ENCODE measurements at places on chromosomes 12 and 14.

- DNase-seq, result peak; percentile 81
These were observed 110.1 kb downstream of the SAMD4A start for GRCh38 chr14:54676812-54677708.

DNA sequence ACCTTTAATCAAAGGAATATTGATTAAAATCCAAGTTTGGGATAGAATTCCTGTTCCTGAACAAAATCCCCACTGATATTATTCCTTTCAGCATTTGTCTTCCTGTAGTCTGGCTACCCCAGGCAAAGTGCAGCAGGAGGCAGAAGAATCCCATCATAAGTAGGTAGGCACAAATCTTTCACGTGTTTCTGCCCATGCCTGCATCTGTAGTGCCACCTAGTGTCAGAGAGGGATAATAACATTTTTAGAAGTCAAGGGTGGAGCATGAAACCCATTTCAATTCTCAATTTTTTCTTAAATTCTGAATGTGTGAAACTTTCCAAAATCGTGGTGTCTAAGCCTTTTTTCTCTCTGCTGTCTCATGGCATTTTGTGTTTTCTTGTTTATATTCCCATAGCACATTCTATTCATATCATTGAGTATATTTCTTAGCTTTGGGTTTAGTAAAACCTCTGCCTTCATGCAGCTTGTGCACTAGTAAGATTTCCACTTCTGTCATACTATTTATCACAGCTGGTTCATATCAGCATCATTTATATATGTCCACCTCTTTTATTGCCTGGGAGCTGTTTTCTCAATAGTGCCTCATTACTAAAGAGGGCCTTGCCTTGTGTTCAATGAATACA is 47.8 kb upstream of the RERG start:
- peak; percentile 24 for DNase-seq

DNA sequence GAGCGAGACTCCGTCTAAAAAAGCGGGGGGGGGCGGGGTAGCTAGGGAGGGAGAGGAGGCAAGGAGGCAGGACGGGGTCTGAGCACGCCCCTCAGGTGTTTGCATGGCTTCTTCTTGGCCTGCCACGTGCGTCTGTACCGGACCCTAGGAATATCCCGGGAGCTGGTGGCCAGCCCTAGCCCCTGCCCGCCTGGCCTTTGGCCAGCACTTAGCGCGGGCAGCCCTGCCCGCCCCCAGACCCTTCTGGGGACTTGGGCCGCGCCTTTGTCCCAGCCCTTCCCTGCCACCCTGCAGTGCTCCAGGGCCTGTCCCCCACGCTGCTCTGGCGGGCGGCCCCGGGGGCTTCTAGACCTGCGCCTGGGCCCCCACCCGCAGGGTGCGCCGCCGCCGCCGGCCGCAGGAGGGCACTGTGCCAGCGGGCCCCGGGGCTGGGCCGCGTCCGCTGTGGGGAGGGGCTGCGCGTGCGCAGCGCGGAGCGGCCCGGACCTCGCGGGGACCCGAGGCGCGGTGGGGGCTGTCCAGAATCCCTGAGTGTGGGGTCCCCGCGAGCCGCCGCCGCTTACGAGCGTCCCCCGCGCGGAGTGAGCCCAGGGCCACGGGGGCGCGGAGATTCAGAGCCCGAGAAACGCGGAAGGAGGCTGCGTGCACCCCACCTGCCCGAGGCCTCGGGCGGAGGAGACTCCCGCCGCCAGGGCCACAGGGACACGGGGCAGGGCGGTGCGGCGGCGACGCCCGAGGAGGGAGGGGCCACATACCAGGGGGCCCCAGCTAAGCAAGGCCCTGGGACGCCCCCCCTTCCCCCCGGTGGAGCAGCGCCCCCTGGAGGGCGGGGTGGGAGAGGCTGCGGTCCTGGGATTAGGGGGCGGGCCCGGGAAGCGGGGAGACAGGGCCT is 21.0 kb downstream of the SLC25A29 start:
- DNase-seq, result no peak

GRCh38 chr14:27427796-27428195 is 830.0 kb upstream of the NOVA1 start:
- peak; percentile 43 for DNase-seq

DNA sequence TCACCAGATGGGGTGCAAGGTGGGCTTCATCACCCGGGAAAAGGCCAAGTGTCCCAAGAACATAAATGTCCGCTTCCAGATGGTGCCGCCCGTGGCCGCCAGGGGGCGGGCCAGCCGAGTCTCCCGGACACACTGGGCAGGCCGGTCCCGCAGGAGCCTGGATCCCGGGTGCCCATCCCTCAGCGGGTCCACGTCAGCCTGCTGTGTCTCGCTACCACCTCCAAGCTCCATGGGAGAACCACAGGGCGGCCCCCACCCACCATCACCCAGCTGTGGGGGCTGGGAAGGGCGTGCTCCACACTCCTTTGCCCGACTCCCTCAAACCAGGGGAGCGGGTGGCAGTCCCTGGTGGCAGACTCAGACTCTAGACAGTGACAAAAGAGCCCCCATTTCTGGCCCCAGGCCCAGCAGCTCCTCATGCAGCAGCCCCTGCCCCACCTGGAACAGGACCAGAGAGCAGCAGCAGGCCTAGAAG is 22.0 kb upstream of the NUDT14 start:
- DNase-seq, result no peak

DNA sequence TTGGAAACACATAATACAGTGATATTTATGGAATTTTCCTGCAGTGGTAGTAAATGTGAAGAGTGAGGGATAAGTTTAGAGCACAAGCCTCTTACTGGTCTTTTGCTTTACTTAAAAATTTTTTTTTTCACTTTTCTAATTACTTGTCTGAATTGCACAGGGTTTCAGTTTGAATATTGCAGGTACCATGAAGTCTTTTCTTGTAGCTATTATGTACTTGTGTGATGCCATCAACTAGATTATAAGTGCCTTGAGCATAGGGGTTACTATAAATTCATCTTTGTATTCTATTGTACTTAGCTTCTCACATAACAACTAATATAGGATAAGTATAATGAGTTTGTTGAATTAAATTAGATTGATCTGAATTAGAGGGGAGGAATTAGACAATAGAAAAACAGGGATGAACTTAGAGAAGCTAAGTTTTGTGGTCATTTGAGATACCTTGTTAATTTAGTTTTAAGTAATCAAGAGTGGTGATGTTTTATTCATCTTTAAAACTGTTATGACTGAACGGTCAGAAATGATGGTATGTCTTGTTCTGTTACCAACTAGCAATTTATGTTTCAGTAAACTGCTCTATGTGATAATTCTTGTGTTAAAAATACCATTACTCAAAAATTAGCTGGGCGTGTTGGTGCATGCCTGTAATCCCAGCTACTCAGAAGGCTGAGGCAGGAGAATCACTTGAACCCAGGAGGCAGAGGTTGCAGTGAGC is 42.1 kb downstream of the CCDC91 start:
- no peak for DNase-seq

DNA sequence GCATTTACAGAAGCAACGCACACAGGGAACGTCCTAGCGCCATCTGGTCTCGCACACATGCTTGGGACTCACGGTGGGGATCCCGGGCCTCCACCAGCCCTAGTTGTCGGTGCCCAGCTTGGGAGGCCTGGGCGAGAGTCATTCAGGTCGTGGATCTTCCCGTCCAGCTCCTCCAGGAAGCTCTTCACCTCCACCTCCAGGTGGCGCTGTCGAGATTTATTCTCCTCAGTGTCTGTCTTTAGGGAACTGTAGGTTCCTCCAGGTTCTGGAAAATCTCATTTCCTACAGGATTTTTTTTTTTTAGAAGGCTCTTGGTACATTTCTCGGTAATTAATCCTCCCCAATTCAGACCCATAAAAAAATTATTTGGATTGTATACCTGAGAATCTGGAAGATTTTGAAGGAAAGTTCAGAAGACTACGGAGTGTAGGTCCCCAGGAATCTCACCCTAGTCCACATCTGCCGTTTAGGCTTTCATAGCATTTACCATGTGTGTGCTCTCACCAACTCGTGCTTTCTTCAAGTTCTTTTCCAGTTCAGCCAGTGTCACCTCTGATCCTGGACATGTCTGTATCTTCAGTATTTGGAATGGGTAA is 910.0 kb downstream of the TMEM121 start:
- no peak for DNase-seq

- DNase-seq, result no peak
These were observed 1.9 kb downstream of the TEAD4 start for GRCh38 chr12:2960996-2961616.

- no peak for DNase-seq
These were observed 60.3 kb upstream of the TBPL2 start for GRCh38 chr14:55500708-55501107.

DNA sequence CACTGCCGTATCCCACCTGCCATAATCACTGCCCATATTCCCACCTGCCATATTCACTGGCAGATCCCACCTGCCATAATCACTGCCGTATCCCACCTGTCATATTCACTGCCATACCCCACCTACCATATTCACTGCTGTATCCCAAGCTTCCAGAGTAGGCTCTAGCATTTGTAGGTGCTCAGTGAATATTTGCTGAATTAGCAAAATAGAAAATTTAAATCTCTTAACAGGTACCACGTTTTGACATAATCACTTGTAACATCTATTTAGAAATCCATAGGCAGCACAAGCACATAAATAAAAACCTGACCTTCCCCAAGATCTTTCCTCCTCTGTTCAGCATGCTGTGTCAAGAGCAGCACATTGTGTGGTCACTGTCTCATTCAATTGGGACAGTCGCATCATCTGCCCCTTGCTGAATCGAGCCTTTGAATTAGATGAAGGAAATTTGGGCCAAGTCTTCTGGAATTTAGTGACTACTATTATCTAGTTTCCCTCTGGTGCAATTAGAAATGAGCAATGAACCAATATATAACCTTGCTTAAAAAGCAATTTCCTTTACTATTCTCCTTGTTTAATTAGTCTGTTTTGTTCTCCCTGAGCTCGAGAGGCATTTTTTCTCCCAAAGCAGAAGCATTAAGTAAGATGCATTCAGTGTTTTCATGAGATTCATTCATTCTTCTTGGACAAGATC is 144.9 kb upstream of the FGD4 start:
- DNase-seq, result no peak

DNA sequence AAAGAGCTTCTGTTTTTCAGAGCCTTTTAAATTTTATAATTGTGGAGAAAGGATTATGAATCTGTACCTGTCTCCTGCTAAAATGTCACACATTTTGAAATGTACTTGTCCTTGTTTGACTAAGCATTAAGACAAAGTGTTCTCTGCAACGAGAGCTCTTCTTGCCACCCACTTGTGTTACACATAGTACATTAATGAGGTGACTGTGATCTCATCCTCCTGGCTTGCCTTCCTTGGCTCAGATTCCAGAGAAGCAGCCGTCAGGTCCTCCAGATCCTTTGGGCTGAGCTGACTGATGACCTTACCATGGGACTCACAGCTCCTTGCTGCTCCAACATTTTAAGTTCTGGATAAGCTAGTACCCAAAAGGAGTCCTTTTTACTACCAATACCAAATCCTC is 81.4 kb downstream of the BBS10 start:
- peak; percentile 71 for DNase-seq

DNA sequence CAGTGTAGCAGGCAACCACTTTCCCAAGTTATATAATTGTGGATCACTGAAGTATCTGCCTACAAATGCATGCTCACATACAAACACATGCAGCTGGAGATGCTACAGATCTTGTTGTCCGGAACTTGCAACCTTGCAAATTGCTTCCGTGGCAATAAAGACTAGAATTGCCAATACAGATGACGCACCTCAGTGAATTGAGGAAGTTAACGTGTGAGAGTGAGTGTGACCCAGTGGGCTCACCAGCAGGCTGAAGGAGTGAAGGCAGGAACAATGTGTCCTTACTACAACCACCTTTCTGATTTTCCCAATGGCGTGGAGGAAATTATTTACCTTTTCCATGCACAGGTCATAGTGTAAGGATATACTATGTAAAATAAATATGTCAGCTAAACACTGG is 89.4 kb upstream of the GRIP1 start:
- DNase-seq, result no peak

- DNase-seq, result no peak
These were observed 445.4 kb downstream of the SOX5 start for GRCh38 chr12:23504043-23504442.

DNA sequence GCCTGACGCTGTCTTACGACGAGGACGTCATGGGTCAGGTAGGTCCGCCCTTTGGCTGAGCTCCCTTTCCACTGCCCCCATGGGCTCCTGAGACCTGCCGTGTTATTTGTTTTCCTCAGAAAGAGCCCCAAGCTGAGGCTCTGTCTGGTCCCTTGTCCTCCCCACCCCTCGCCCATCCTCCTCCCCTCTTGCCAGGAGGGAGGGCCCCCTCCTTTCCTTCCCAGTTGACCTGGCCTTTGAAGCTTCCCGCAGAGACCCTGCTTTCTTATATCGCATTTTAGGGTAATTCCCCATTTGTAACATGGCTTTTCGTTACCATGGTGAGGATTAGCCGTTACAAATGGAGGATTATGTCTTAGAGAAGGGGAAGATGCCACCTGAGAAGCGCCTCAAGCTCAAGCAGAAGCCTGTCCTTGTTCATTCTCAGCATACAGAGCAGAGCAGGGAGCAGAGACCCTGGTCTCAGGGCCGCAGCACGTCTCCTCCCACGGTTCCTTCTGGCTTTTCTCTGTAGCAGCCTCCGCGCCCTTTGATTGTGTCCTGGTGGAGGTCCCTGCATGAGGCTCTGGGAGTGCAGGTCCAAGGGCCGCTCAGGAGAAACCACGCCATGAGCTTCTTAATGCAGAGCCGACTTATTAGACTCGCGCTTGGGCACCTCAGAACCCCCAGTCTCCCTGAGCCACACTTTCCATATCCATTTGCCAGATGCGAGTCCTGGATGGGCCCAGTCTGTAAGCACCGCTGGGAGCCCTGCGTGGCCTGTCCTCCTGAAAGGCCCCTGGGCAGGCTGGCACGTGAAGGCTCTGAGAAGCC is 47.2 kb downstream of the UBE3B start:
- DNase-seq, result no peak

DNA sequence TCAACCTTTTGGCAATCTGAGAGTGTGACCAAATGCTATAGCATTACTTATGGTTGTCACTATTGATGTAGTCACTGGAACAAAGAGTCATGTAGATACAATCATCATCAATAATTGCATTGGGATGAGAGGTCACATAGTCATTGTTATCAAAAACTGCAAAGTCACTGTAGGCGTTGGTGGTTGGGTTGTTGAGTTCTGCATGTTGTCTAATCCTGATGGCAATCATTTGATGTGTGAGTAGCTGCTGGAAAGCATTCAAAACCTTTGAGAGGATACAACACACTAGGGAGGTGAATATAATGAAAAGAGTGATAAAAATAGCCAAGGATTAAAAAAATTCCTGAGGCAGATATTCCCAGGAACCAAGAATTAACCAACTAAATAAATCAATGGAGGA is 214.7 kb upstream of the SYT10 start:
- no peak for DNase-seq

DNA sequence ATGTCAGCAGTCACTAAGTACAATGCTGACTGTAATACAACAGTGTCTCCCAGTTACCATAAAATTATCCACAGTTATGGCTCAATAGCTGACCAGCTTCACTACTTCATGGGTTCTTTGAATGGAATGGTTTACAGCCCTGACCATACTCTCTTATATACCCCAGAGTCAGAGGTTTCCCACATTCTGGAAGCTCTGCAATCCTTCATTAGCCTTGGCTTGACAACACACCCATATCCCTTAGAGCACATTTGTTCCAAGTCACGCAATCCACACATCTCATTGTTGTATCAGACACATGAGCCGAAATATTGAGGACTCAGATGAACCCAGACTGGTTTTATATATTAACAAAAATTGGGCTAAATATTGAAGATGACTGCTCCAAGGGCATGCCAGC is 209.4 kb upstream of the PLXNC1 start:
- no peak for DNase-seq

GRCh38 chr14:67580336-67581171 is 19.5 kb downstream of the PIGH start:
- DNase-seq, result no peak

Data from HS-5 (cell line).